CD4-positive, alpha-beta T cell (primary cell): ENCODE measurements at places on chromosomes 11 and 22.

DNA sequence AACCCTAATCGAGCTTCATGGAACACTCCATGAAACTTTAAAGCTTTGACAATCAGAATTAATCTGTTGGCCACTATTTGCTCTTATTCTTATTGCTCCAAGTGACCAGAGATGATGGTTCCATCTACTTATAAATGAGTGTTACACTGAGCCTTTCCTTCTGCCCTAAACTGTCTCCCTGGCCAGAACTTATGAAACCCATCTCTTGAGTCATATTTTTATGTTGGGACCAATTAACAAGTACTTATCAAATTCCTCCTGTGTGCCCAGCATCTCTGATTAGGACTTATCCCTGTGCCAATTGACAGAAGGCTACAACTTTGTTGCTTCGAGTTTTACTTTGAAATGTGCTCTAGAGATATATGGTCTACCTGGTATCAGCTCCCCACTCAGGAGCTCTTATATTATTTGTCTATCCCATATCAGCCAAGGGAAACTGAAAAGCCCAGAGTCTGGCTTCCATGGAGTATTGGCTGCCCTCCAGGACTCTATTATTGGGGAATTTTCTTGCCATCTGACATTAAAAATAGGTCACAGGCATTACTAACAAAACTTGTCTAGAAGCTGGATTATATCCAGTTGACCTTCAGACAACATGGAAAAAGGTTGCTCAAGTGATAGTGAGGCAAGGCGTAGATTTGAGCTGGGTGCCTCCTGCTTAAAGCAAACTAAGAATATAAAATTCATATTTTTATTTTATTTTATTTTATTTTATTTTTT is 8.8 kb downstream of the KREMEN1 start:
- DNase-seq = no peak

DNA sequence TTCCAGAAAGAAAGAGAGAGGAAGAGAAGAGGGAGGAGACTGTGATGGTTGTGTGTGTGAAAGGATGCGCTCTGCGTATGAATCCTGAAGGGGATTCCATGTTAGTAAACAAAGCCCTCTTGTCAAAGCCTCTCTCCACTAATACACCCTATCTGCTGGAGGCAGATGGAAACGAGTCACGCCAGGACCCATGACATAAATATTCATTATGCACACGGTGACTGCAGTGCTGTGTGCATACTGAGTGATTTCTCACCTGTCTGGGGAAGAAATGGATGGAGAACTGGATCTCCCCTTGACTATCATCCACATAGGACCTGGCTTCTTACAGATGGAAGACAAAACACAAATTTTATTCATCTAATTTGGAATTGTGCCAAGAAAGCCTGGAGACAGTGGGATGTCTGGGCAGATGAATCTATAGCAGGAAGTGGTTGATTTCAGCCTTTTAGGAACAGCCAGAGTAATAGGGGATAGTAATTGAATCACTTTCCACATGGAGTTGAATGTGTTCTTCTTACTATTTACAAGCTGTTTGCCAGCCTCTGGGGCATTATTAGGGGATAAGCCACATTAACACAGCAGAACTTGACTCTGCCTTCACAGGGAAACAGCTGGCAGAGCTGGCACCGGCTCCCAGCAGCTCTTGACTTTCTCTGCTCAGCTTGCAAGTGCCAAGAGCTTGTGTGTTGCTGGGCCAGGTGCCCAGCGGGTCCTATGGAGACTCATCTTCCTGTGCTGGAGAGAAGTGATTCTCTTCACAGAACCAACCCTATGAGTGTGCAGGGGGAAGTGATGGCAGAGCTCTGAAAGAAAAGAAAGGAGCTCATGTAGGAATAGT is 9.0 kb downstream of the MTNR1B start:
- DNase-seq = no peak

DNA sequence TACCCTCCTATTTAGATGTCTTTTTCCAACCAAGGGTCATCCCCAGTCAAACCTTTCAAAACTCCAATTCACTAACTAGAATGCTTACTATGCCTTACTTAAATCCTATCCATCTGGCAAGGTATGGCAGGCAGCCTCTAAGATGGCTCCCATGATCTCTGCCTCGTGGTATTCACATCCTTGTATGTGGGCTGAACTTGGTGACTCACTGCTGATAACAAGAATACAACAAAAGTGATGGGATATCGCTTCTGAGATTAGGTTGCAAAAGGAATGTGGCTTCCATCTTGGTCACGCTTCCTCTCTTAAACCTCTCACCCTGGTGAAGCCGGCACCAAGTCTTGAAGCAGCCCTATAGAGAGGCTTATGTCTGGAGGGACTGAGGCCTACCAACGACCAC is 29.6 kb upstream of the UPB1 start:
- no peak for DNase-seq

DNA sequence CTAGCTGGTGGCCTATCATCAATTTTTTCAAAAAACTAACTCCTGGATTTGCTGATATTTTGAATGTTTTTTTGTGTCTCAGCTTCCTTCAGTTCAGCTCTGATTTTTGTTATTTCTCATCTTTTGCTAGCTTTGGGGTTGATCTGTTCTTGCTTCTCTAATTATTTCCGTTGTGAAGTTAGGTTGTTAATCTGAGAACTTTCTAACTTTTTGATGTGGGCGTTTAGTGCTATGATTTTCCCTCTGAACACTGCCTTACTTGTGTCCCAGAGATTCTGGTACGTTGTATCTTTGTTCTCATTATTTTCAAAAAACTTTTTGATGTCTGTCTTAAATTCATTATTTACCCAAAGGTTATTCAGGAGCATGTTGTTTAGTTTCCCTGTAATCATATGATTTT is 19.1 kb downstream of the NARS2 start:
- DNase-seq = no peak

- DNase-seq = no peak
These were observed 423.0 kb downstream of the BRD1 start for GRCh38 chr22:49404576-49405241.

GRCh38 chr11:27408246-27408800 is 45.3 kb upstream of the CCDC34 start:
- DNase-seq = no peak

- DNase-seq = no peak
These were observed 119.6 kb downstream of the VPREB1 start for GRCh38 chr22:22364207-22364606.

DNA sequence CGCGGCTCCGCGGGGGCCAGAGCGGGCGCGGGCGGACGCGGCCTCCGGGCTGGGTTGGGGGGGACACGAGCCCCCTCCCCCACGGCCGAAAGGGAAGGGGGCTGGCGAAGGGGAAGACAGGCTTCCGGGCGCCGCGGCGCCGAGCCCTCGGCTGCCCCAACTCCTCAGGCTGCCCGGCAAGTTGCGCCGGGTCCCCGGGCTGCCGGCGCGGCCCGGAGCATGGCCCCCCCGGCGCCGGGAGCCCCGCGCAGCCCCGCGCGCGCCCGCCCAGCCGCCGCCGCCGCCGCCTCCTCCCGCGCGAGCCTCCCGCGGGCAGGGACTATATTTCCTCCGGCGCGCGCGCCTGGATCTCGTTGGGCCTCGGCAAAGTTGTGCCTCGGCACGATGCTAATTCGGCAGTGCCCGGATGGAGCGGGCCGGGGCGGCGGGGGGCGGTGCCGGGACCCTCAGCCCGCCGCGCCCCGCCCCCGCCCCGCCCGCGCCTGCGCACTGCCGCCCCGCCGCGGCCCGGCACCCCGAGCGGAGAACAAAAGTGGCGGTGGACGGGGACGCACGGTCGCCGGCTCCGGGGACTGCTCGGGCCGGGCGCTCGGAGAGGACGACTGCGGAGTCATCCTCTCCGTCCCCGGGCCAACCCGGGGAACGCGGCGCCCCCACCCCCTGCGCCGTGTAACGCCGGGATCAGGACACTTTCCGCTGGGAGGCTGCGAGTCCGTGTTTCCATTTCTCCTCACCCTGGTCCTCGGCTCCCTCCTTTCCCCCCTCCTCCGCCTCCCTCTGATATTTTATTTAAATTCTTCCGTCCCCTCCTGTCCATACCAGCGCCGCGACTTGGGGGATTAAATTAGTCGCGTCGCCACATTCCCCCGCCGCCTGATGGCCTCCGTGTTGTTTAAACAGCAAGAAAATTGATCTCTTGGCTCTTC is at the start of gene PHF21B:
Gene PHF21B (minus strand): TSS at position 400 of the 926 bp plus-strand sequence. CDS start 456 bp downstream, outside the sequence.
- DNase-seq = no peak
